ENCODE measurements at places on chromosomes 2 and 18.

GRCh38 chr2:52775674-52776073 is 991.9 kb upstream of the CHAC2 start:
- DNase-seq = no peak

DNA sequence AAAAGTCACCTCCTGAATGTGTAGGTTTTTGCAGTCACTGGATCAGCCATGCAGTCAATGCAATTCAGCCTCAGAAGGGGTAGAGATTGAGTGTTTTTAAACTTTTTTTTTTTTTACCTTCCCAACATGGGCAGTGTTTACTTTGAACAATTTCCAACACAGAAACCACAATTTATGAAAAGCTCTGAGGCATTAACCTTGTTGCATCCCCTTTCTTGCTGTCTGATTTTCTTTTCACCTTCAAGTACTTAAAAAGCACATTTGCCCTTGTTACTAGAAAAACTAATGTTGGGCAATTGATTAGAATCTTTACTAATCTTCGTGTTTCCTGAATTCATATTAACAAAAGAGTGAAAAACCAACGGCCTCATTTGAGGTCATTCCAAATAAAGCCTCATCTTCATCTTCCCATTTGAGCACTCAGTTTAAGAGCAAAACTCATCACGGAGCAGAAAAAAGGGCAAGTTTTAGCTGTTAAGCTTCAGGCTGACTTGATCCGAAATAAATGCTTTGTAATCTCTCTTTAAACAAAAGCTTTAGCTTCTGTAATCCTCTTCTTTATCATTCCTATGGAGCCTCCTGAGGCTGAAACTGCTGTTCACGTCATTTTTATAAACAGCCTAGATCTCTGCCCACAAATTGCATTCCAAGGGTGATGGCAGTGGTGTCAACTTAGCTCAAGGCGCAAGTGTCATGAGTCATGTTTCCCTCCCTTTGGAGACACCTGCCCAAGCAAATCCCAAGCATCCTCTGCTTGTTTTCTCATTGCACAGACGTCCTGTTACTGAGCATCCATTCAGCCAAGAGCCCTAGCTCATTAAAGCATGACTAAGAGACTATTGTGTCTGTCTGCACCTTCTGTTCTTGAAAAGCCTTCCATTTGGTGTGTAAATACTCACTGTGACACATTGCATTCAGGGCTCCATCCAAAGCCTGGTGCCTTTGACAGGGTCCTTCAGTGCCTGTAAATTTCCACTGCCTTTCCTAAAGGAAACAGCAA is 107.7 kb downstream of the HNMT start:
- peak; percentile 56 for DNase-seq

DNA sequence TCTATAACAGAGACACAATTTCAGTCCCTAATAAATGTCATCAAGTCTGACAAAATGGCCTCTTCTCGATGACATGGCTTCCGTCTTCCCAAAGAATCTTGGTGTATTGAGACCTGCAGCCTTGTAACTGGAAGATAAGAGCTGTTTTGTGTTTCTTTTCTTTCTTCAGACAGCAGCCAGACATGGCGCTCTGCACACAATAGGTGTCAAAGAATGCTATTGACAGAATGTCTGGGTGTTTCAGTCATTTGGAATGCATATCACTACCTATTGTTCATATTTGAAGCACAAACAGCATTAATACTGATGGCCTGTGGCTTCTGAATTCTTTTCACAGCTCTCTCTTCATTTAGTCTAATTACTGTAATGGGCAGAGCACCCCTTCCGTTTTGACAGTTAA is 344.8 kb downstream of the RPRM start:
- no peak for DNase-seq

- no peak for DNase-seq
Measured at GRCh38 chr2:224563537-224563936, 21.6 kb downstream of the CUL3 start.

GRCh38 chr18:23243178-23243577 is 107.9 kb downstream of the CABLES1 start:
- no peak for DNase-seq

GRCh38 chr18:78031589-78031988 is 781.9 kb downstream of the GALR1 start:
- no peak for DNase-seq

DNA sequence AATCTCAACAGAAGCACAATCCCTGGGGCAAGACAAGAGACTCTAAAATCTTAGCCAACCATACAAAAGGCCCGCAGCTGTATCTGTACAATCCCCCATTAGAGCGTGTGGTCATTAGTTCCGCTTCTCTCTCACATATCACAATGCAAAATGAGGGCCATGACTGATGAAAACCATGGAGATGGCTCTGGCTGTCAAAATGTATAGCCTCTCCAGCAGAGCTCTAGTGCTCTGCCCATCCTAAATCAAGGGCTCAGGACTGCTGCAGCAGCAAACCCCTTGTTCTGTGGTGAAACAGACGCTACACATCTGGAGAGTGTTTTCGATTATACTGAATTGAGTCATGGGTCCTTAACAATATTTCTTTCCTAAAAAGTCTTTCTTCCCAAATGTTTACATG is 221.0 kb downstream of the PID1 start:
- DNase-seq = no peak

DNA sequence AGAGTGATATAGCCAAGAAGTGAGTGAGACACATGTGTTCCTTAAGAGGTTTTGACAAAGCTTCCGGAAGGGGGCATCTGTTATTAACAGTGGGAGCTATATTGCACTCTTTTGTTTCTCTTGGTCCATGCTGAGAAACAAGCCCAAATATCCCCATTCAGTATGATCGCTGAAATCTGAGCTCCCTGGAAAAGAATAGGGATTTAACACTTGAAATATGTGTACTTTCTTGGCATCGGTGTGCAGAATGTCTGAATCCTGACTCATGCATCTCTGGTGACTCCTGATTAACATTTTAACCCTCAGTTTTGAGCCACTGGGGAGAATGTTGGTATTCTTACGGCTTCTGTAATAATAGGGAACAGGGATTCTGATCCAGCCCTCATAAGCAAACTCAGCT is 448.1 kb downstream of the TSN start:
- DNase-seq = no peak

GRCh38 chr2:148965623-148966437 is 72.7 kb upstream of the LYPD6B start:
- no peak for DNase-seq

- DNase-seq = no peak
Measured at GRCh38 chr2:202669841-202670240, 35.1 kb downstream of the FAM117B start.

GRCh38 chr2:85755122-85756027 is 1.6 kb downstream of the ATOH8 start:
- no peak for DNase-seq

GRCh38 chr2:11698009-11698922 is 28.3 kb upstream of the NTSR2 start:
- peak; percentile 54 for DNase-seq

- no peak for DNase-seq
Measured at GRCh38 chr2:177397481-177398289, 5.1 kb downstream of the AGPS start.

DNA sequence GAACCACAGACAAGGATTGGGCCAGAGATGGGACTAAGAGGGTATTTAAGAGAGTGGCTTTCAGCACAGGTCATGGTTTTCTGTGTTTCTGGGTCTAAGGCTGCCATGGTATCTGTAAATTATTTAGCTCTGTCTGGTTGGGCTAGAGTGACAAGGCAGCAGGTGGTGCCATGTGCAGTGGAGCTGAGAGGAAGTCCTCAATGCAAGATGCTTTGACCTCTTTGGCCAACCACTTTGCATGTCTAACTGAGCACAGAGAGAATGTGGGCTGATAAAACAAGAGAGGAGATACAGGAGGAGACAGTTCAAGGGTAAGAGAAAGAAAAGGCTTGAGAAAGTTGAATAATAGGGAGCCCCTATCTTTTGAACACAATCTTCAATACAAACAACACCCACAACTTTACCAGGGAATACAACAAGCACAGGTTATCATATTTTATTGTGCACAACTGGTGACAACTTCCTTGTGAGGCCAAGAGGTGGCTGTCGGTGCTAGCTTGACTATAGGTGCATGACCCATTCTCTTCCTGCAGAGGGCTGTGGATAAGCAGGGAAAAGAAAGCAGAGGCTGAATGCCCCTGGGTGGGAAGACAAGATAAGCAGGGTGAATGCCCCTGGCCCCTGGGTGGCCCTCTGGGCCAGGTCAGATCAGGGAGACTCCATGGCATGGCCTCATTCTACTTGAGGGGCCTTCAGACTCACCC is 12.3 kb downstream of the FLACC1 start:
- no peak for DNase-seq

GRCh38 chr18:24388957-24389356 is 8.7 kb downstream of the OSBPL1A start:
- no peak for DNase-seq

GRCh38 chr2:152411154-152411553 is 76.2 kb downstream of the FMNL2 start:
- no peak for DNase-seq

DNA sequence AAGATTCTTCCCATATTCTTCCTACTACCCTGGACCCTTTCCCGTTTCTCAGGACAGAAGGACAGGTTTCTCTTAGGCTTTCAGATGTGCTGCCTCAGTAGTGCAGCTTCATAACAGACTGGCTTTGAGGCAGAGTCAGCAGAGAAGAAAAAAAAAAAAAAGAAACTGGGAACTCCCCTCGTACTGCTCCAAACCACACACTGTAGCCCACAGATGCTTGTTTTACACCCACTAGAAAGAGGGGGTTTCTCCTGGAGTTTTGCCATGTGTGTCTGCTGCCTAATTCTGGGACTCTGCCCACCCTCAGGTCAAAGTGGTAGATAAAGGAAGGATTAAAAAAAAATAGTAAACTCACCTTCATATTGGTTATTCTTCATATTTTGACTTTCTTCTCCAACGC is 95.9 kb downstream of the NCOA1 start:
- no peak for DNase-seq

DNA sequence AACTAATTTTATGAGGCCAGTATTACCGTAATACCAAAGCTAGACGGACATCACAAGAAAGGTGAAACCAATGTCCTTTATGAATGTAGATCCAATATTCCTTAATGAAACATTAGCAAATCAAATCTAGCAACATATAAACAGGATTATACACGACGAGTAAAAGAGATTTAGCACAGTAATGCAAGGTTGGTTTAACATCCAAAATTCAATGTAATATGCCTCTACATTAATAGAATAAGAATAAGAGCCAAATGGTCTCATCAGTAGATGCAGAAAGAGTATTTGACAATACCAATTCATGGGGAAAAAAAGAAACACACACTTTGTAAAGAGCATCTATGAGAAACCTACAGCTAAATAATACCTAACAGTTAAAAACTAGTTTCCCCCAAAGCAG is 99.5 kb downstream of the TMEM163 start:
- DNase-seq = no peak

GRCh38 chr2:112156152-112156986 is 18.2 kb downstream of the FBLN7 start:
- DNase-seq = no peak

DNA sequence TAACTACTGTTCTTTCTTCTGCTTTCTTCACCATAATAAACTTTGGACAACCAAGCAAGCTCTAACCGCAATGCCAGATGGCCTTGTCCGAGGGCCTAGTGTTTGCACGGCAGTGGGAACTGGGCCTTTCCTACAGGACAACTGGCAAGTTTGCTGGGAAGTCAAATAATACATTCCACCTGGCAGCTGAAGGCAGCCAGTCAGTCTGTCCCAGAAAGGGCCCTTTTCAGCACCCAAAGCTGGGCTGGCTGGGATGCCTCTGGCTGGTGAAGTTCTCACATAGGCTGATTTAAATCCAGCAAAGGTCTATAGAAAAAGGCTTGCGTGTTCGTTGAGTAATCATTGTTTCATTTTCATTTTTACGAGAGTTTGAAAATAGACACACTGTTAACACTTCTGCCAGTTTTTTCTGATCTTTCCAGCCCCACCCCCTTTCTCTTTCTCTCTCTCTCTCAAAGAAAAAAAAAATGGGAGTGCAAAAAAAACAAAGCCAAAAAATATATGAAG is 110.0 kb upstream of the EPAS1 start:
- no peak for DNase-seq
